Stimulated activated CD8-positive, alpha-beta memory T cell treated with anti-CD3 and anti-CD28 coated beads, Interleukin-15, amount 100 ng/mL, for 1 hour (primary cell): ENCODE measurements at places on chromosomes 5 and 9.

DNA sequence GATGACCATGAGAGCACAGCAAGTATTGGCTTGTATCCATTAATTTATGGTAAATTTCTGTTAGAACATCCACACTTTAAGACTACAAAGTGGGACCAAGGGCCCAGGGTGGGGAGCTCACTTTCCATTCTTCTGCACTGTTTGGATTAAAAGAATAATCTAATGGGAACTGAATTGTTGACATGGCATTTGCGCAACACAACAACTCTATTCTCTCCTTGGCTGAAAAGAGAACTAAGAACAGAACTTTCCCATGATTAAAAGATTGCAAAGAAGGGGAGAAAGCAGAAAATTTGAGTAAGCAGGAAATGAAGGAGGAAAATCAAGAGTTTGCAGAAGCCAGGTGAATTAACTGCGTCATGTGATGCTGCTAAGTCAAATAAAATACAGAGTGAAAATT lies 143.4 kb downstream of the HINT1 start:
- DNase-seq: no peak

GRCh38 chr9:116087751-116088194 lies 65.8 kb upstream of the PAPPA start:
- no peak for DNase-seq

GRCh38 chr5:172952034-172952511 lies 7.2 kb upstream of the RPL26L1 start:
- no peak for DNase-seq

GRCh38 chr5:4027088-4027734 lies 431.6 kb downstream of the IRX1 start:
- no peak for DNase-seq

- DNase-seq: no peak
Observed at GRCh38 chr9:25960178-25960577, 281.9 kb upstream of the TUSC1 start.

DNA sequence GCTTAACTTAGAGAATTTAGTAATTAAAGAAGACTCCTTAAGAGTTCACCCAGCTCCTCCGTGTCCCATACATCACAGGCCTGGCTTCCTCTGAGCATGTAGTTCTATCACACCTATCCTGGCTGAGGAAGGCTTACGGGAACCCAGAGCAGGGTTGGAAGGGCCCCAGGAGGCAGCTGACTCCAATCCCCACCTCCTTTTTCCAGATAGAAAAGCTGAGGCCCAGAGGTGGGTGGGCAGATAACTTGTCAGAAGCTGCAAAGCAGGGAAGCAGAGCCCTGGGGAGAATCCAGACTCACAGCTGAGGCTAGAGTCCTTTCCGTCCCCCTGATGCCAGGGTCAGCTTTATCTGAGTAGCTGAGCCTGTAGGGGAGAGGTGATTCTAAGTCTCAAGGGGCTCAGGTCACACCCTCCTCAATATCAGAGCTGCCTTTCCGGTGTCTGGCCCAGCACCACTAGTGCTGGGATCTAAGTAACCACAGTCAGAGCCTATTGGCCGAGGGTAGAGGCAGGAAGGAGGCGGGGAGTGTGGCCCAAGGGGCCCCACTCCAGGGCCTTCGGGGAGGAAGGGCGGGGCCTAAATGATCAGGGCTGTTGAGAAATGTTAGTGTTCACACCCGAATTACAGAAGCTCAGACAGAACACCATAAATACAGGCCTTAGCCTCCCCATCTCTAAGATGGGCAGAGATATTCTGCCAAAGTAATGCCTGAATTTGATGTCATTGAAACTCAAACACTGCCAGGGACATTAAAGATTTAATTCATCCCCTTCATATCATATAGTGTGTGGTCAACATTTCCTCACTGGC lies 9.9 kb downstream of the CCDC69 start:
- DNase-seq: peak; percentile 63

GRCh38 chr9:96500696-96501632 lies 51.0 kb downstream of the HABP4 start:
- no peak for DNase-seq

DNA sequence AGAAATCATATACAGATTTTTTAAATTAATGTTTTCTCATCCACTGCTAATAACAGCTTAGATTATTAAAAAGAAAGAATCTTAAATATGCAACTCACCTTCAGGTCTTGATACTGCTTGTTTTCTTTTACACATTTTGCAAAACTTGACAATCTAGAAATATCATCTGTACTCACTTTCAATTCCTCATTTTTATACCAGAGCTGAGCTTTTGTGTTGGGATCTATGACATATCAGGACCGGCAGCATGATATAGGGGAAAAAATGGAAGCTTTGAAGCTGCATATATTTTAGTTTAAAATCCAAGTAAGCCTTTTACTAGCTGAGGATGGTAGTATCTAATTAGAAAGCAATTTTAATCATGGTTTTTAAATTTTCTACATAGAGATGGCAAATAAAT lies 75.7 kb upstream of the SMARCA2 start:
- no peak for DNase-seq
